ENCODE measurements at places on chromosomes 5 and 9.

- no peak for DNase-seq
Measured at GRCh38 chr5:95007921-95008597, 276.8 kb downstream of the MCTP1 start.

- DNase-seq: no peak
Measured at GRCh38 chr9:93216073-93216365, 32.1 kb downstream of the WNK2 start.

GRCh38 chr5:90598293-90598692 lies 39.7 kb downstream of the ADGRV1 start:
- DNase-seq: no peak

DNA sequence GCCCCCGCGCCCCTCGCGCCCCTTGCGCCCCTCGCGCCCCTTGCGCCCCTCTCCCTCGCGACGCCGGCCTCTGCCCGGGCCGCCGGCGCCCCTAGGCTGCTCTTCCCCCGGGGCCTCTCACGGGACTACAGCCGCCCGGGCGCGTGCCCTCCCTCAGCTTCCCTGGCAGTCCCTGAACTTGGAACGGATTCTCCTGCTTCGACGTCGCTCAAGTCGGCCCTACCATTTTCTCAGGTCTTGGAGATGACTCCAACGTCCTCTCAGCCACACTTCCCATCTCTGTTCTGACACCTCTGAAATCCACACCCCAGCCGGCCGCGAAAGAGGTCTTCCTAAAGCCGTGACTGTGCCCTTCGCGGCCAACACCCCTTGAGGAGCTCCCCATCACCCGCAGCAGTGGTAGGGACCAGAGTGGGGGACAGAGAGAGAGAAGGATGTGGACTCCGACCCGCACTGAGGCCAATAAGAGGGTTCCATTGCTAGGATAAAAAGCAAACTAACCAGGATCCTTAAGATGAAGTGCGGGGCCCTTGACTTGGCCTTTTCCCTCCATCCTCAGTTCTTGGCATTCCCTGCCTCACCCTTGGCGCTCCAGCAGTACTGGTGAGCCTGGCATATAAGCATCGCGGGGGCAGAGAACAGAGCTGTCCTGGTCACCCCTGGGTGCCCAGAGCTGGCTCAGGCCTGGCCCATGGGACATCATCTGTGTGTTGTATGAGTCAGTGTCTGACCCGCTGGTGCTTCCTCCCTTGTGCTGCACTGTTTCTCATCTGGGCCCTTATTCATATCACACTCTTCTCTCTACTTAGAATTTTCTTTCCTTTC lies 38.6 kb upstream of the GARNL3 start:
- no peak for DNase-seq

- no peak for DNase-seq
Measured at GRCh38 chr9:105975886-105976645, 281.7 kb downstream of the TMEM38B start.

- DNase-seq: no peak
Measured at GRCh38 chr5:36261186-36261585, 19.5 kb upstream of the NADK2 start.
